ENCODE measurements at places on chromosomes 5 and 9. TPM values are rescaled to one million over a fixed set of nuclear protein-coding genes. Genes with fewer than 3 reads are reported as not detected.

The TEX48 gene
- total RNA-seq: not detected

DNA sequence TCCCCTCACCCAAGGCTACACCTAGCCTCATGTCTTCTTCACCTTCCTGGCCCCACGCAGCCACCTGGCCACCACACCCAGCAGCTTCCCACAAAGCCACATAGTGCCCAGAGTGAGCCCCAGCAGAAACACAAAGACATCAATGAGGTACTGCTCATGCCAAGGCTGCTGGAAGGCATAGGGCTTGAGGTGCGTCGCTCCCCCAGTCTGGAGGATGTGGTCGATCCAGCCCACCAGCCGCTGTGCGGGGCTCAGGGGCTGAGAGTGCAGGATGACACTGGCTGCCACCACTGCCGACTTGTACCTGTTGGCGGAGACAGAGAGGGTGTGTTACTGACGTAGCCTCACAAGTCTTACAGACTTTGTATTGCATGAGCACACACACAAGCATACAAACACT is 15.8 kb upstream of the CAPSL start:
- DNase-seq: no peak

The IL13 gene
- total RNA-seq: not detected

DNA sequence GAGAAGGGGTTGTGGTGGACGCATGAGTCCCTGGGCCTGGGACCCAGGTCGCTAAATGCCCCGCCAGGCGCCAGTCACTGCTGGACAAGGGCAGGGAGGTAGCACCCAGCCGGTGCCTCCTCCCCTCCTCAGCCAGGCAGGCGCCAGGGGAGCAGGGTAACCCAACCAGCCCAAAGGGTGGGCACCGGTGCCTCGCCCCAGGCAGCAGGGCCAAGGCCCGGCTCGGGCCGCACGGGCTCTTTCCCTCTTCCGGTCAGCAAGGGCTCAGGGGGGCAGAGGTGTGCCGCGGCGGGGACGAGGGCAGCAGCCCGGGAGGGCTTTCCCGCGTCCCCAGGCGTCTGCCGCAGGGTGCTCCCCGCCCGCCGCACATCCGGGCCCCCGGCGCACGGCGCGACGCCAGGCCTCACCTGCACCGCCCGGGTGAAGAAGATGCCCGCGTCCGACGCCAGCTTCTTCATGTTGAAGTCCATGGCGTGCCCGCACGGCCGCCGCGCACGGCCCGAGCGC is 393 bp downstream of the SH3GLB2 start:
- no peak for DNase-seq

GRCh38 chr5:5313101-5313635 is 109.3 kb upstream of the ICE1 start:
- no peak for DNase-seq

The TICAM2 gene
- 1.1 TPM for total RNA-seq

GRCh38 chr5:58076483-58077257 is 383.2 kb downstream of the PLK2 start:
- no peak for DNase-seq

The CCDC192 gene
- 0.60 TPM for total RNA-seq

DNA sequence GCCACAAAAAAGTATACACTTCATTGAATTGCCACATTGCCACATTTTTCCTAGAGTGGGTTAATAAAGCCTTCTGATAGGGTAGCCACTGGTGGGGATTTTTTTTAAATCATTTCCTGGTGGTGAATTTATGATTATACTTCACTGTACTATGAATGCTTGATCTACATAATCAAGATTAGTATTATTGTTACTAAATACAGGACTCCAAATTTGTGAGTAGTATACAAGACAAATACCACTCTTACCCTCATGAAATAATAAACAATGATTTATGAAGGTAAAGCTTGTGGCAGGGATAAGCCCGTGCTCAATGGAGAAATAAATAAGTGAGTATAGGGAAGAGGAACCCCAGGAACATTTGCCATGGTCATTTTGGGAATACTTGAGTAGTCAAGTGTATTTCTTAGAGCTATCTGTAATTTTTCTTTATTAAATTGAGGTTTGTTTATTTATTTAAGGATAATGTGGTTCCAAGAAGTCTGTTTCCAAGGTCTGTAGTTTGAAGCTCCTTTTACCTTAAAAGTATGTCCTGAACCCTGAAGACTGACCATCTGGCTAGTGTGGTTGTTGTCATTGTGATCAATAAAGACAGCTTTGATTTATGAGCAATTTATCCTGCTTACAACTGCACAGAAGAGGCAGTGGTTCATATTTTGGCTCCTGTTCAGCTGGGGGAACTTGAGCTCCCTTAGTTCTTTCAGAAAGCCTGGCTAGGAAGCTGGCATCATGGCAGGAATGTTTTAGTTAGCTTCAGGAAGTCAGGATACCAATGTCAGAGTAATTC is 118.6 kb downstream of the ZSWIM6 start:
- DNase-seq: no peak

The IFNA17 gene
- total RNA-seq: not detected

DNA sequence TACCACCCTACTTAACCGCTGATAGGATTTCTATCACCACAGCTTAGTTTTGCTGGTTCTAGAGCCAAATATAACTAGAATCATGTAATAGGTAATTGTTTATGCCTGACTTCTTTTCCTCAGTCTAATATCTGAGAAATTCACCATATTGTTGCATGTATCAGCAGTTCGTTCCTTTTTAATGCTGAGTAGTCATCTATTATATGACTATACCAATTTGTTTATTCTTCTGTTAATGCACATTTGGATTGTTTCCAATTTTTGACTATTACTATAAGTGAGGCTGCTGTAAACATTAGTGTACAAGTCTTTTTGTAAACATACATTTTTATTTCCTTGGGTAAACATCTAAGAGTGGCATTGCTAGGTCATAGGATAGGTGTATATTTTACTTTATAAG is 25.9 kb downstream of the CSNK1G3 start:
- DNase-seq: no peak

The PRR7 gene
- 11.7 TPM for total RNA-seq

DNA sequence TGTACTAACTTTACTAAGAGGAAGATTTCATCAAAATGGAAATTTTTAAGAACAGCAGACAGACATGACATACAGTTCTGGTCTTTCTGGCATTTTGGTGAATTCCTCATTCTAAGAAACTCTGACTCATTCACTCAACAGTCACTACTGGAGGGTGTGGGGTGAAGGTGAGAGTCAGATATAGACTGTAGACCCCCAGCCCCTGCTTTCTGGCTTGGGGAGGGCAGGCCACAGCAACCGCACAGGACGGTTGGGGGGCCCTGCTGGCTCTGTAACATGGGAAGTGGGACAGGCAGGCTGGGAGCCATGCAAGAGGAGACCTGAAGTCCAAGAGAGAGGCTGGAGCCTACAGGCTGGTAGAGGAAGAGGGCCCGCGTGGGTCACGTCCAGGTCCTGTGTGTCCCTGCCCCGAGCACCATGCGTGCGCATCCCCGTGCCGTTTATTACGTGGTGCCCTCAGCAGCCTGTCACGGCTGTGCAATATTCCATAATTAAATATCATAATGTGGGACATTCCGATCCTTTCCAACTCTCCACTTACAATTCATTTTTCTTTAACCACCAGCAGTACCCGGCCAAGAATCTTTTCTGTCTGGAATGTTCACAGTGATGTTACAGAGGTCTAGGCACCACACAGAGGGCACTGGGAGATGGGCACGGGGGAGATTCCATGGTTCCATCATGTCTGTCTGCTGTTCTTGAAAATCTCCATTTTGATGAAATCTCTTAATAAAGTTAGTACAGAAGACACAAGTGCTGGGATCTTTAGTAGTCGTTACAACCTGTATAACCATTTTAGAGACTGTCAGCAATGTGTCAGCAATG is 75.5 kb downstream of the SEMA4D start:
- DNase-seq: no peak

GRCh38 chr5:56569566-56569965 is 245.8 kb upstream of the MAP3K1 start:
- no peak for DNase-seq

GRCh38 chr5:122701640-122702523 is 73.0 kb upstream of the SNX2 start:
- no peak for DNase-seq

GRCh38 chr9:120555839-120556238 is 24.1 kb downstream of the CDK5RAP2 start:
- DNase-seq: no peak

- DNase-seq: no peak
These were observed 370.2 kb upstream of the C9orf72 start for GRCh38 chr9:27943501-27943900.

DNA sequence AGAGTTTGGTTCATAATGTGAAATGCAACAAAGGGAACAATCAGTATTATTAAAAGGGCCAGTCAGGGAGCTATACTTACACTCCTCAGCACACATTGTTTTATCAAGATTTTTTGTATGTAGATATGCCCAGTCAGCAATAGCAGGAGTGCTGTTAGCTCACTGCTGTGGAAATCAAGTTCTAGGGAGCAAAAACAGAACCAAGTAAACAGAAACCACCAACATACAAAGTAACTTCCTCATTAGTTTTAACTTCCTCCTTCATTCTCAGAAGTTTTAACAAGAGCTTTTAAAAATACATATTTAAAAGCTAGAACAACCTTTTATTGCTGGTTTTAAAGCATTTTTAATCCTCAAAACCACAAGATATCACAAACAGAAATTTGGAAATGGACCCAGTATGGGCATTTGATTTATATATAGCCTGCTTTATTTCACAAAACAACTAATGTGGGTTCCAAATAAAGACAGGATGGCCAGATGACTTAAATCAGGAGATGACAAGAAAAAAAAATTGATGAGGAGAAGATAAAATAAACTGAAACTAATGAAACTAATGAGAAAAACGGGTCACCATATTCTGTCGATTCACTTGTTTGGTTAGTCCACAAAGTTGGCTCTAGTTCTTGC is 178.5 kb downstream of the ADAMTS12 start:
- DNase-seq: no peak

DNA sequence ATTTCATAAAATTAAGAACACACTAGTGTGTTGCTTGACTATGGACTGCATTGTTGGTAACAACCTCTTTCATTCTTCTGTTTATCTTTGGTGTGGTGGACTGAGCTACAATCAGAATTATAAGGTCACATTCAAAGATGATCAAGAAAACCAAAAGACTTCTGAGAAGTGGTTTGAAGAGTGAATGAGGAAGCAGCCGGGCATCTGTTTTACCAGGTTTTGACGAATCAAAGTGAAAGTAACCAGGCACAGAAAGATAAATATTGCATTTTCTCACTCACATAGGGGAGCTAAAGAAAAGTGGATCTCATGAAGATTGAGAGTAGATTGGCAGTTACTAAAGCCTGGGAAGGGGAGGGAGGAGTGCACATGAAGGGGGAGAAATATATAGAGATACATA is 589.1 kb downstream of the ZNF608 start:
- no peak for DNase-seq

DNA sequence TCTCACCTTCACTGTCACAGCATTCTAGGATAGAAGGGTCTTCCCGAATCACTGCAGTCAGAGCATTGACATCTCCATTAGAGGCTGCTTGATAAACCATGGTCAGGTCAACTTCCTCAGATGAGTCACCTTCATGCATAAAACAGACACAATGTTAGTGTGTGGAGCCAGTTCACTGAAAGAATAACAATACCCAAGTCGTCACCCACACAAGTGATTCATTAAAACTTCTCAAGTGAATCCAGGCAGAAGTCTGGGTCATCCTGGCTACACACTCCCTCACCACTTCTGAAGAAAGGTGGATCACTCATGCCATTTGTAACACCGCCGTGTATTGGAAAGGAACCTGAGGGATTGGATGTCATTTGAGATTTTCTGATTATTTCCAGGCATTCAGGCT is 49.6 kb downstream of the ANKRD55 start:
- no peak for DNase-seq

The QRFP gene
- total RNA-seq: not detected

DNA sequence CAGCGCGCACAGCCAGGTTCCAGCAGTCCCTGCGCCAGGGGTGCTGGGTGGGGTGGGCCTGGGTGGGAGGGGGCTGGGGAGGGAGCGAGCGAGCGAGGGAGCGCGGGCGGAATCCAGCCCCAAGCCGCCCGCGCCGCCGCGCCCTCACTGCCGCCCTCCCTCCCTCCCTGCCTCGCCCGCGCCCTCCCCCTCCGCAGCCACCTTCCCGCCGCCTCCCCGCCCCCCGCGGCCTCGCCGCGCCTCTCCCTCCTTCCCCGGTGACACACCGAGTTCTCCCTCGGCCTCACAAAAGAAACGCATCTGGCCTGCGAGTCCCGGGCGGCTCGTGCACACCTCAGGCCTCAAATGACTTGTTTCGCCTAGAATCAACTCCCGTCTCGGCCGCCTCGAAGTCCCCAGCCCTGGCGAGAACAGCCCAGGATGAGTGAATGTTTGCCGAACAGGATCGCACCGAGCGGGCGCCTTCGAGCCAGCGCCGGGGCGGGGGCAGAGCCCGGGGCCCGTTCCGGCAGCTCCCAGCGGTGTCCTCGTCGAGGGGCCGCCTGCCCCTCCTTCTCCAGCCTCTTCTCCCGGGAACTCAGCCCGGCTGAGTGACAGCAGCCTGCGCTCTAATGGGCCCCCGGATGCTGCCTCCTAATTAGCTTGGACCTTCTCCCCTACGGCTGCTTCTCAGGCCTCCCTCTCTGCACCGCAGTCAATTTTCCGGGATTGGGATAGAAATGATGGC is 371 bp upstream of the PITX1 start:
- no peak for DNase-seq

DNA sequence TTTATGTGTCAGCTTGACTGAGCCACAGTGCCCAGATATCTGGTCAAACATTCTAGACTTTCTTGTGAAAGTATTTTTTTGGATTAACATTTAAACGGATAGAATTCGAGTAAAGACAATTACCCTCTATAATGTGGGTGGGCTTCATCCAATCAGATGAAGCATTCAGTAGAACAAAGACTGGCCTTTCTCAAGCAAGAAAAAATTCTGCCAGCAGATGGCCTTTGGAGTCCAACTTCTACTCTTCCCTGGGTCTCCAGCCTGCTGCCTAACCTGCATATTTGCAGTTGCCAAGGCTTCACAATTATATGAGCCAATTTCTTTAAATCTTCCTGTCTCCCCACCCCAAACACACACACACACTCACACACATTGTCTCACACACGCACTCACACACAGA is 86.4 kb downstream of the MED10 start:
- no peak for DNase-seq

The LCN12 gene
- 16.2 TPM for total RNA-seq

The CNTNAP3 gene
- total RNA-seq: 1.6 TPM

- DNase-seq: no peak
These were observed 33.1 kb upstream of the ADRB2 start for GRCh38 chr5:148793261-148793660.

- DNase-seq: no peak
These were observed 38.9 kb downstream of the ADAMTS2 start for GRCh38 chr5:179306191-179307012.
